Muscle of leg (tissue), 16 donors: ENCODE measurements at places on chromosomes 5 and 9.
A peak's percentile ranks its signal among the peaks of the same experiment; 100 is the strongest.

DNA sequence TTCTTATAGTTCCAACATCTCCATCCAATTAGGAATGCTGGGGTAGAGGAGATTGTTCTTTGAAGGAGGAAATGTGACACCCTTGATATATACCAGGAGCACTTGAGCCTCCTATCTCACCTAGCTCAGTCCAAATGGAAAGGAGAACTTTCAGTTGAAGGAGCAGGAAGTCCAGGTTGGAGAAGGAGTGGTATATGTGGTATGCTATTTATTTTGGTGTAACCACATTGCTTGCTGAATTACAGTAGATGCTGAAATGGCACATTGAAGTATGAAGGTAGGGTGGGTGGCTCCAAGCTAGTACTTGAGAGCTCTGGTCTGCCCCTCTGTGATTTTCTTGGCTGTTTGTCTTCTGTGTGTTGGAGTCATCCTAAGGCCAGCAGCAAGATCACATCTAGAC lies 6.1 kb downstream of the CSNK1G3 start:
- no peak for DNase-seq

DNA sequence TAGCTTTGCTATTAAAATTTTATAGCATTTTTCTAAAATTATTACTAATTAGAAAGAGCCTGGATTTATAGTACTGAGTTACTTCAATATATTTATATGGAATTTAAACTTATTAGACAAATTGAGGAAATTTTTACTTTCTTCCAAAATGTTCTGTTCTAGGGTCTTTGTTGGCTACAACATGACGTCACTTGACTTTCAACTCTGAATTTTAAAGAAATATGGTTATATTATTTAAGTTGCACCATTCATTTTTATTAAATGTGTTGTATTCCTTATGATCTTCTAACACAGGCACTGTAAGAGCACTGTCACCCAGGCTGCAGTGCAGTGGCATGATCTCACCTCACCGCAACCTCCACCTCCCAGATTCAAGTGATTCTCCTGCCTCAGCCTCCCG lies 119.4 kb upstream of the CYLC2 start:
- DNase-seq = no peak

DNA sequence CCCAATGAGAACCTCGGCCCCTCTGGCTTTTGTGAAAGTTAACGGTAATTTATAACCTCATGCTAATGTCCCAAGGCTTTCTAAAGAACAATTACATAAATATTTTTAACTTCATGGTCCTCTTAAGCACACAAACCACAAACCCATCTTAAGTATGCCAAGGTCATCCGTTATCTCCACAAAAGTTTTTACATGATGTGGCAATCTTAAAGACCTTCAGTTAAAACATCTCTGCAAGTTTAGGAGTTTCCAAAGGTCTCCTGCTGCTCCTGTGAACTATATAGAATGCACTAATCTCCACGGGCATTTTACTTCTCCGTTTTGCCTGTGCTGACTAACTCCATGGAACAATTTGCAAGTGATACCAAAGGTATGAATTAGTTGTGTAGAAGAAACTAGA lies 228.2 kb downstream of the TLE1 start:
- no peak for DNase-seq

GRCh38 chr5:39500551-39501175 lies 75.9 kb upstream of the DAB2 start:
- peak; percentile 56 for DNase-seq

DNA sequence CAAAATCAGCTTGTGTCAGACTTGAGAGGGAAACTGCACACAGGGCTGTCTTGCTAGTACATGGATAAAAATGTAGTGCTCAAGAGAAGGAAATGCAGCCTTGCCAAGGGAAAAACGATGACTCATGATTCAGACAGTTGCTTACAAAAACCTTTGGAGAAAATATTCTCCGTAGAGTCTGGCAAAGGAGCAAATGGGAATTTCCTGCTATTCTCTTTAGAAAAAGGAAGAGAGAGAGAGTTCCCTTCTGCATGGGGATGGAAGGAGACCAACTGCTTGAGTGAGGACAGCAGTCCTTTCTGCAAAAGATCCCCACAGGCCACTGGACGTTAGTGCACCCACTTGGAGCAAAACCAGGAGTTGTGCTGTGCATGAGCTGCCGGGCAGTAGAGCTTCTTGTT lies 7.6 kb downstream of the IFNB1 start:
- peak; percentile 97 for DNase-seq

DNA sequence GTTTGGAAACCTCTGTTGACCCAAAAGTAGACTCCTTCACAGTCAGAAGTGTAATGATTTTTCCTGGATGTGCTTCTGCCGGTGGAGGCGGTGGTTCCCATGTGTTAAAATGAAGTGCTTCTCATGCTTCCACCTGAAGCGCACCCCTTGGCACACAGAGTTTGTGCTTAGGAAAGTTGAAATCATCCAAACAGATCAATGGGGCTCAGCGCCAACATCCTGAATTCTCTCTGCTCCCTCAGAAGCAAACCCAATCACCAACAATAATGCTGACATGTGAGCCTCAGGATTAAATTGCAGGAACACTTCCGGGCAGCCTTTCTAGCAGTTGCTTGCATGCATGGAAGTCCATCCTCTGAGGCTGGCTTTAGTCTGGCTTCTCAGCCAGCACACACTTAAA lies 71.0 kb downstream of the MED10 start:
- peak; percentile 6 for DNase-seq

DNA sequence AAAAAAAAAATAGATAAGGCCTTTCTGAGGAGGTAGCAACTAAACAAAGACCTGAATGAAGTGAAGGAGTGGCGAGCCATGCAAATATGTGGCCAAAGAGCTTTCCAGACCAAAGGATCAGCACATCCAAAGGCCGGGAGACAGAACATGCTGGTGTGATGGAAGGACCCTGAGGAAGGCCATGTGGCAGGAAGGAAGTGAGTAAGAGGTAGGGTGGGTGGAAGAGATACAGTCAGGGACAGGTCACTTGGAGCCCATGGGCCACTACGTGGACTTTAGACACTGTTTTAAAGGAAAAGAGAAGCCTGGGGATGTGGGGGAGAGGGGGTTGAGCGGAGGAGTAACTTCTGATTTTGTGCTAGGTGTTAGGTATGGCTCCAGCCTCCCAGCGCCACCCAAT lies 31.3 kb downstream of the SPRY4 start:
- no peak for DNase-seq

DNA sequence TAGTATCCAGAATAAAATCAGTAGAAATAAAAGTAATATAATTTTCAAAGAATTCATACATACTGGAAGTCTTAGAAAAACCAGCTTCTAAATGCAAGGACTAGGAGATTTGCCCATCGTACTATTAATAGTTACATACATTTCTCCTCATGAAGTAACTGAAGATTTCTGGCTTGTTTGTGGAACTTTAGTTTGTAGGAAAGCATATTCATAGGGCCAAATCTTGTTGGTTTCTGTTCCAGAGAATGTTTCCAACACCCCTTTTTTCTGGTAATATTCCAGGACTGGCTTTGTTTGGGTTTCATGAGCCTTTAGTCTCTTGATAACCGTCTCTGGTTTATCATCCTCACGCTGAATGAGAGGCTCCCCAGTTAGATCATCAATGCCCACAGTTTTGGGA lies 66.3 kb upstream of the TJP2 start:
- peak; percentile 70 for DNase-seq

GRCh38 chr5:54804521-54804920 lies 180.9 kb downstream of the ESM1 start:
- DNase-seq = no peak

GRCh38 chr5:147519380-147519779 lies 9.5 kb upstream of the DPYSL3 start:
- no peak for DNase-seq

DNA sequence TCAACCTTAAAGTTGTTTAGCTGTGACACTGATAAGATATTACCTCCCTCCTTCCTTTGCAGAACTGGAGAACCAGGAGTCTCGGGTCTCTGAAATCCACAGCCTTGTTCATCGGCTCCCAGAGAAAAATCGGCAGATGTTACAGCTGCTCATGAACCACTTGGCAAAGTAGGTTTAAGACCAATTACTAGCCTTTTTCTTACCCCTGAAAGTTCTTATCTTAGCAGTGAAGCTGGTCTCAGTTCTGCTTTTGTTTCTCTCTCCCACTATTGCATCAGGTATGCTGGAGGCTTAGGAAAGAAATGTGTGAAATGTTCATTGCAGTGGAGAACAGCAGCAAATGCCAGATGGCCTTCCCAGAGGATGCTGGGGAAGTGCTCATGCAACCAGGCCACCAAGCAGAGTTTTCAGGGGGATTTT lies 287.4 kb downstream of the ARHGAP26 start:
- DNase-seq = no peak

DNA sequence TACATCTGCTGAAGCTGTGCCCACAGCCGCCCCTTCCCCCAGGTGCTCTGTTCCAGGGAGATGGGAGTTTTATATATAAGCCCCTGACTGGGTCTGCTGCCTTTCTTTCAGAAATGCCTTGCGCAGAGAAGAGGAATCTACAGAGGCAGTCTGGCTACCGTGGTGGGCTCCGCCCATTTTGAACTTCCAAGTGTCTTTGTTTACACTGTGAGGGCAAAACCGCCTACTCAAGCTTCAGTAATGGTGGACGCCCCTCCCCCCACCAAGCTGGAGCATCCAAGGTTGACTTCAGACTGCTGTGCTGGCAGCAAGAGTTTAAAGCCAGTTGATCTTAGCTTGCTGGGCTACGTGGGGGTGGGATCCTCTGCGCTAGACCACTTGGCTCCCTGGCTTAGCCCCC lies 41.3 kb downstream of the RANBP17 start:
- no peak for DNase-seq

- DNase-seq = peak; percentile 30
These were observed 100.0 kb downstream of the BASP1 start for GRCh38 chr5:17317473-17317872.

DNA sequence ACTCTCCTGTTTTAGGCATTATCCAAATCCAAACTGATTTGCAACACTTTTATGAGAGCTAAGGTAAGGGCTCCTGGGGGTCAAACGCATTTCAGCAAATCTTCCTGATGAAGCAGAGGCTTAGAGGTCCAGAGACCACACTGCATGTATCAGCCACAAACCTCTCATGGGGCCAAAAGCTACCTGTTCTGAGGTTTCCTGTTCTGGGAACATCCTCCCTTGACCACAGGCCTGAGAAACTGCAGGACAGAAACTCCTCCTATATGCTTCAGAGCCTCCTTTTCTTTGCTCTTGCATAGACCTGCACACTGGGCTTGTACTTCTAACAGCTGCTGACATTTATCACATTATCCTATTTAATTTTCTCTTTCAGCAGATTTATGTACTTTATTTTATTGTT lies 92.6 kb downstream of the OR2K2 start:
- no peak for DNase-seq

GRCh38 chr5:168578538-168579487 lies at the start of gene PANK3:
Gene PANK3, minus strand, starts transcription at chr5:168579368. Its CDS starts 85 bp downstream, at chr5:168579283.
- DNase-seq = no peak

DNA sequence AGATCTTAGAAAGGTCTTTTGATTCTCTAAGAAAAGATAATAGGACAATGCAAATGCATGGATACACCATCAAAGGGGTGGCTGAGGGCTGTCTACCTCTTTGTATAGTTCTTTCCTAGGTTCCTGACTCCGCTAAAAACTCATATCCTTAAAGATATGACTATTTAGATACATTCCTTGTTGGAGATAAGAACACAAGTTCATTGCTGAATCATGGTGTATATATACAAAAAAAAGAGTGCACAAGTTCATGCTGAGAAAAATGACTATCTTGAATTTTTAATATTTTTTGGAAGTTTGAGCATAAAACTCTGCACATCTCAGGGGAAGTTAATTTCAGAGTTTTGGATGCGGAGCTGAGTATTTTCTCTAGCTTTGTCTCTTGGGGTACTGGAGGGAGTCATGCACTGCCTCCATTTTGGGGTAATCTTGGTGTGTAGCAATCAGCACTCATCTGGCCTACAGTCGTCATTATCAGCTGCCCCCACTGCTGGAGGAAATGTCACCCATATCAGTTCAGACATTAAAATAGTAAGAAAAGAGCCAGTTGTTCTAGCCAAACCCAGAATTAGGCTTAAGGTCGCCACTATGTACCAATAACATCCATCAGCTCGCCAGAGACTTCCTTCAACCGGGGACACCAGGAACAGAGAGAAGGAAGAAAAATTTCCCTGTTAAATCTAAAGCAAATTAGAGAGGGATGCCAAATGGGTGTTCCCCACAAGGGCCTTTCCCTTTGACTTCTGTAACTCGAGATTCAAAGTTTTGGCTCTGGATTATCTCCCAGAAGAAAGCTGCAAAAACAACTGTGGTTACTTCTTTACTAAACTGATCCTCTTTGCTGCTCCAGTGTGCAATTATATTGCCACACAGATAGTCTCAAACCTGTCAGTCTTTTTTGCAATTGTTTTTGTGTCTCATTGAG lies 49.0 kb downstream of the PTTG1 start:
- DNase-seq = peak; percentile 68
